Psoas muscle (tissue), 8 donors: ENCODE measurements at places on chromosomes 4 and X. TPM values are rescaled to one million over a fixed set of nuclear protein-coding genes. Genes with fewer than 3 reads are reported as not detected.

DNA sequence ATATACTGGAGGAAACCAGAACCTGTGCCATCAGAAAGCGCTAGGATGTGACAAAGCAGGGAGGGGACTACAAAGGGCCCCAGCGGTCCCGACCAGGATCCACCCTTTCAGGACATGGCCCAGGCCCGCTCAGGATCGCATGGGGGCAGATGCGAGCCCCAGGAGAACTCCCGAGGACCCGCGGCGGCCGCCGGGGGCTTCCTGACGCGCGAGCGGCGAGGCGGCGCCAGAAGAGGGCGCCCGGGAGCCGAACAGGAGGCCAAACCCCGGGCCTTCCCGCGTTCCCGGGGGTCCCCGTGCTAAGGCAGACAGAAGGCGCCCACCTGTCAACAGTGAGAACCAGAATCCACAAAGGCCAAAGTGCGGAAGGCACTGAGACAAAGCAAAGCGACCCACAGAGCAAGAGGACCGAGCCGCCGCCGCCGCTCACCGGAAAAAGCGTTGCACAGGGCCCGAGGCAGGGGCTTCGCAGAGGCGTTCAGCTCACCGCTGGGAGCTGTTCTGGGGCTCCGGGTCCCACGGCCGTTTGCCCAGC is 7.3 kb upstream of the OPN1LW start:
- DNase-seq = peak; percentile 82

CWH43 gene
- total RNA-seq = not detected

- no peak for DNase-seq
Observed at GRCh38 chr4:148054275-148054674, 322.4 kb downstream of the ARHGAP10 start.

DNA sequence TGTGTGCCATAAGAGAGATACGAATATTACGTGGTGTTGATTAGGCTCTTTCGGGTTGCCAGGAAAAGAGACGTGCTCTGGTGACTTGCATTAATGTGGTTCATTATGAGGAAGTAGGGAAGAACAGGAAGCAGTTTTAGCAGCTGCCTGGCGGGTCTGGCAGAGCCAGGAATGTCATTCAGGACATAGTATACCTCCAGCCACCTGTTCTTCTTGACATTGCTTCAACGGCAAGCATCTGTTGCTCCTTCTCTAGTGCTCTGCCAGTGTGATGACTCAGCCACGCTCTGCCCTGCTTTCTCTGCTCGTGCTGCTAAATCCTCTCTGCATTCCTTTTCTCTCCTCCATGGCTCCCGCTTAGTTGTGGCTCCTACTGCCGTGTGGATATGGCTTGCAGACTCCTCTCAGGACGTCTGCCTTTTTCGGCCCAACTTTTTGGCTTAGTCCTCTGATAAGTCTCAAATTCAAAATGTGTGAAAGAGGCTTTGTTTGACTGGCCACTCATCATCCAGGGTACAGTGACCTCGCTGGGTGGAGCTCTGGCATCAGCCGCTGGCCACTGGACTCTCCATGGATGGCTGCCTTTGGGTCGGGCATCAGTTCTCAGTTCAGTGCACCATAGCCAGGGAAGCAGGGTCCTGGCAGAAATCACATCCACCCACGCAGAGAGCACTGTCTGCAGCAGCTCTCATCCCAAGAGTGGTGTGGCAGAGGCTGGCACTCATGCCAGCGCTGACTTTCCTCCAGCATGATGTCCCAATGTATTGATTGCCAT is 89.3 kb upstream of the KLF3 start:
- peak; percentile 79 for DNase-seq

AGA gene
- 6.0 TPM for total RNA-seq

HERC5 gene
- 1.6 TPM for total RNA-seq
